BE2C (cell line): ENCODE measurements at places on chromosomes 2 and 18.

GRCh38 chr2:222598611-222599010 lies 57.3 kb downstream of the FARSB start:
- DNase-seq, result no peak

DNA sequence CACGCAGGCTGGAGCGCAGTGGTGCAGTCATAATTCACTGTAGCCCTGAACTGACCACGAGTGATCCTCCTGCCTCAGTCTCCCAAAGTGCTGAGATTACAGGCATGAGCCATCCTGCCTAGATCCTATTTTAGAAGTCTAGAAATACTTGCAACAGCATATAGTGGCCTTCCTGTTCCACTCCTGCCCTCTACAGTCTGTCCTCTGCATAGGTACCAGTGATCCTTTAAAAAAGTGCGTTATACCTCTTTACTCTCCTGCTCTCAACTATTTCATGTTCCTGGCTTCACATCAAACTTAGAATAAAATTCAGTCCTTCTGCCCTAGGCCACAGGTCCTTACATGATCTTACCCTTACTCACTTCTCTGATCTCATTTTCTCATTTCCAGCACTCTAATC lies 6.0 kb downstream of the COMMD1 start:
- DNase-seq, result no peak

DNA sequence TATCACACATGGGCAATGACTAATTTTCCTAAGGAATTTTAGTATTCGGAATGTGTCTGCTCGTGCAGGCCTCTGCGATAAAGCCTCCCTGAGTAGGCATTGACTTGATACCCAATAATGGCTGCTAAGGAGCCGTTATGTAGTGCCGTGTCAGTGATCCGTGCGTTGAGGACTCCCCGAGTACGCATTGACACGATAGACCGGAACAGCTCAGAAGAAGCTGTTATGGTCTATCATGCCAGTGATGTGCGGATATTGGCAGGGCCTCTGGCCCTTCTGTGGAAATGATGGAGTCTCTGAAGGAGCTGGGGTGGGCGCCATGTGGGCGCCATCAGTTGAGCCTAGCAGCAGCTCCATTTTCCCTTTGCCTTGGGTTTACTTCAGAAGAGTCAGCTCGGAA lies 29.1 kb downstream of the ZEB2 start:
- DNase-seq, result no peak

- no peak for DNase-seq
Measured at GRCh38 chr2:144865670-144866069, 345.8 kb upstream of the ZEB2 start.

- no peak for DNase-seq
Measured at GRCh38 chr2:31539505-31539904, 41.2 kb downstream of the SRD5A2 start.

DNA sequence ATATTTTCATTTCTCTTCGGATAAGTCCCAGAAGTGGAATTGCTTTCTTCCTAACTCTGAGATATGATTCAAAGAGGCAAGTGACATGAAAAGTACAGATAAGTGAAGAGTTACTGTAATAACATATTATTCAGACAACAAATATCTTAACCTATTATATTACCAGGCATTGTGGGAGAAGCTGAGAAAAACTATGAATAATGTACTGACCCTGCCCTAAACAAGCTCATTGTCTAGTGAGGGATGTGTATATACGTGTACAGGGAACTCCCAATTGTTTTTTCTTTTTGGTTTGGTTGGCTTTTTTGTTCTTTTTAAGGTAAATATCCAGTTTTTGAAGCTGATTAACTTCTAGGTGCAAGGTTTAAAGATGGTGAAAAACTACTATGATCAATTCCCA lies 26.5 kb downstream of the NCKAP1 start:
- DNase-seq, result no peak

- no peak for DNase-seq
Measured at GRCh38 chr18:36420826-36421225, 123.3 kb downstream of the FHOD3 start.

- no peak for DNase-seq
Measured at GRCh38 chr2:55096586-55096985, 46.3 kb upstream of the RTN4 start.

- DNase-seq, result no peak
Measured at GRCh38 chr2:2898744-2899143, 478.9 kb downstream of the EIPR1 start.

DNA sequence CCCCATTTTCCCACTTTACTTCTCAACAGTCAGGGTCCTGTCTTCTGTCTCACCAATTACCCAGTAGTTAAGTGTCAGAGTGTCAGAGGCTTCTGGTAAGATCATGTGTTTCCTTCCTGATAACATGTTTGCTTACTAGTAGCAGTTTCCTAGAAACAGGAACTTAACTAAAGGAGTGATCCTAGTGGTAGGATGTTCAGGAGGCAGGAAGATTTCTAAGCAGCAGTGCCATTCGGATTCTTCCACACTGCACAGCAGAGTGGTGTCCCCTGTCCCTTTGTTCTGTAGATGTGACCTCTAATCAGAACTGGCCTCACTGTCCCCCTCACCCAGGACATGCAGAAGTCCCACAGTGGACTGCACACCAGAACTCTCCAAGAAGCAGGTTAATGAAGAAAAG lies 221.8 kb upstream of the OSR1 start:
- DNase-seq, result no peak

- DNase-seq, result no peak
Measured at GRCh38 chr2:188187726-188188125, 103.9 kb upstream of the GULP1 start.

- no peak for DNase-seq
Measured at GRCh38 chr2:3754795-3755194, 51.4 kb downstream of the DCDC2C start.

GRCh38 chr18:13258921-13259320 lies 40.4 kb downstream of the LDLRAD4 start:
- DNase-seq, result no peak

DNA sequence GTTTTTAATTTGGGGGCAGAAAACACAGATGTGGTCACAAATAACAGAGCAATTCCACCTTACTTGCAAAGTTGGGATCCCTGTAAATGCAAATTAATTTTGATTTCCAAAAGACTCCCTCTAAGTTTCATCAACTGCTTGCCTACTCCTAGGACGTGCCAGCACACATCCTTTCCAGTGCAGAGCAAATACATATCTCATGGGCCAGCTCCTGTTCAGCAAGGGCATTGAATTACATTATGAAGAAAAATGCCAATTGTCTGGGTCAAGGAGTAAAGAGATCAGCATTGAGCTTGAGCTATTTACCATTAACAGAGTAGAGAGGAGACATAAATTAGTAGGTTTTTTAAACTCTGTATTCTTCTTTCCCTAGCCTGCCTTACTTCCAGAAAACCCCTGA lies 18.8 kb downstream of the PID1 start:
- DNase-seq, result no peak

DNA sequence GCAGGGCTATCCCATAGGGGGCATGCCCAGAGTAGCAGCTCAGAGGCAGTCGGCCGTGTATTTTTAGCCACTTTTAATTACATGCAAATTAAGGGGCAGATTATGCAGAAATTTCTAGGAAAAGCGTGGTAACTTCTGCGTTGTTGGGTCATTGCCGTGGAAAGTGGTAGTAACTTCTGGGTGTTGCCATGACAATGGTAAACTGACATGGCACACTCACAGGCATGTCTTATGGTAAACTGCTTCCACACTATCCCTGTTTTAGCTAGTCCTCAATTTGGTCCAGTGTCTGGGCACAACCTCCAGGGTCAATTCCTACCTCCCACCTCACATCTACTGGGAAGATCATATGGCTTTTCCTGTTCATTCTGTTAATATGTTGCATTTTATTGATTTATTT lies 428.9 kb upstream of the FANCL start:
- DNase-seq, result no peak
